ENCODE measurements at places on chromosomes 6 and 20.
A peak's percentile ranks its signal among the peaks of the same experiment; 100 is the strongest.

DNA sequence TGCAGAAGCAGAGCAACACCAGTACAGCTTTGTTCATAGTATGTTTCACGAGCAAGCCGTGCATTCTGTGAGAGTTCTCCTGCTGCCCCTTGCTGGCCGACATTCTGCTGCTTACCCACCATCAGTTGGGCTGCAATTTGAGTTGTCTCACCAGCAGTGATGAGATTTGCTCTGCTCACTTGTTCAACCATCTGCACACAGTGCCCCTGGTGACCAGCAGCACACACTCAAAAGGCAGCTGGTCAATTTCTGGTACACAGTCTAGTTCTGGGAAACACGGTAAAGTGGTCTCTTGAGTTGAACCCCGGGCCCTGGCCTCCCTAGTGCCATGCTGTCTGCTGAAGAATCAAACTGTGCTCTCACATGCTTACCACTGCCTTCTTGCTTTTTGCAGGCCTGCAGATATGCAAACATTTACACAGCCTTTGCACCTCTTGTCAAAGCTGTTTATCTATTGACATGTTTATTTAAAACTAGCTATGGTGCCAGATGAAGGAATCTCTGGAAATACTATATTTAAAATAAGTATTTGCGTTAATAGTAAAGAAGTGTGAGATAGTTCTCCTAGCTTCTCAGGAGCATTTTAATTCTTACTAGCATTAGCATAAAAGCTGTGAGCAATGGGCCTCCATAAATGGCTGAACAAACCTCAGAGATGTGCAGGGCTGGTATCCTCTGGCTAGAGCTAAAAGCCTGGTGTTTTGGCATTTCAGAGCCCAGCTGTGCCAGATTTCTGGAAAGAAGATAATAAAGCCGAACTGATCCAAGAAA, 234.3 kb downstream of the ARHGAP18 start:
- DNase-seq: no peak

DNA sequence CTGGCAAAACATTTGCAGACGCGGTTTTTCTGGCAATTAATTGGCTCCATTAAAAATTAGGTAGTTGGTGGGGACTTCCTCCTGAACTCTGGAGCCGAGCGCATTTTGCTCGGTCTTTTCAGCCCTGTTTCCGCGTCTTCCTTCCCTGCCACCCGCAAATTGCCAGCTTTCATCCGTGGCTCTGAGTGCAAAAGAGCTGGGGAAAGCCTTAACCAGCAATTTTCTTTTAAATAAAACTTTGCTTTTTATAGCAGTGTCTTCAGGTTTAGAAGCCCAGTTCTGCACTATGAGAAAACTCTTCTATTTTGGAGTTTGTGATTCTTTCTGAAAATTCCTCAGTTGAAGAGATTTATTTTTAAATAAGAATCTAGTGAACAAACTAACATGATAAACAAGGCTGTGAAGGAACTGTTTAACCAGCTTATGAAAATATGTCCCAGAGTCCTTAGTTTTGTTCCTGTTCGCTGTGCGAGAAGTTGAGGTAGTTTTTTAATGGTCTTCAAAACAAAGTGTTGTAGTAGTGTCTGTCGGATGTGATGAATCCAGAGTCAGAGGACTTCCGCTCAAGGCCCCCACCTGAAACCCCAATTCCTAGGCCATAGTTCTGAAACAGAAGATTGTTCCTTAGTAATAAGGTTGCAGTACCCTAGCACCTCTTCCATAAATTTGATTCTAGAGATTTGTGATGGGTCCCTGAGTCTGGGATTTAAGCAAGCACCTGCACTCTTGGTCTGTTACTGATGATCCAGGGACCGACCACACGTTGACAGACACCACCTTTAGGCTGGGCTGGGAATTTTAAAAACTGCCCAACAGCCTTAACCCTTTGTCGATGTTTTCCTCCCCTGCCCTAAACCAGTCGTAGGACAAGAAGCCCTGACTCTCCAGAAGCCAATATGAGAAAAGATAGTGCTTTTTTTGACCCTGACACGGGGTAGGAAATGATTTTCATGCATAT, 950 bp downstream of the KCTD20 start:
- no peak for DNase-seq

- DNase-seq: no peak
Measured at GRCh38 chr6:49025273-49026240, 437.5 kb downstream of the MMUT start.

GRCh38 chr6:44221291-44221960, 2.0 kb upstream of the SLC29A1 start:
- DNase-seq: peak; percentile 89

DNA sequence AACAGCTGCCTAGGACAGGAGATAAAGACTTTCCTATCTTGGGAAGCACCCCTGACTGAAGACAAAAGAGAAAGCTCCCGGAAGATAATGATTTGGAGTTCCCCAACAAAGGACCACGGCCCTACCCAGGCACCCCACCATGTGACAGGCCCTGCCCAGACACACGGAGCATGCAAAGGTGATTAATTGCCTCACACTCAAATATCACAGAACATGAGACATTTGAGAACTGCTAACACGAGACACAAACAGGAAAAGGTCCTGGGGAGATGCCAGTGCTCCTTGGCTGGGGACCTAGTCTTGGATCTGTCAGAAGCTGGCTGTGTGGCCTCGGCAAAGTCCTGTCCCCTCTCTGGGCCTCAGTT, 82.5 kb upstream of the PTPN1 start:
- DNase-seq: no peak

DNA sequence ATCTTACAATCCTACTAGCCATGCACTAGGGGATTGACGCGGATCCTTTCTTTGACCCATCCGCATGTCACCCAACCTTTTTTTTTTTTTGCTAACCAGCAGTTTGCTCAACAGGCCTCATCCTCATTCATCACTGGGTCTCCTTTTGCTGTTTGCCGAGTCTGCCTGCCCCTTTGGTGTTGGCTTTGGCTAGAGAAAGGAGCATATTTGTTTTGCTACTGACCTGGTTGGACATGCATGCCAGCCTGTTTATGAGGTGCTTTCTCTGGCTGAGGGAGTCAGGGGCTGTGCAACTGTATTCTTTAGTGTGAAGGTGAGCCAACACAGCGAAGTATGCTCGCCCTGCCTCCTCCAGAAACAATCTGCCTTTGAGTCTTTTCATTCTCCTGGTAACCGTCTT, 40.2 kb downstream of the E2F3 start:
- no peak for DNase-seq

DNA sequence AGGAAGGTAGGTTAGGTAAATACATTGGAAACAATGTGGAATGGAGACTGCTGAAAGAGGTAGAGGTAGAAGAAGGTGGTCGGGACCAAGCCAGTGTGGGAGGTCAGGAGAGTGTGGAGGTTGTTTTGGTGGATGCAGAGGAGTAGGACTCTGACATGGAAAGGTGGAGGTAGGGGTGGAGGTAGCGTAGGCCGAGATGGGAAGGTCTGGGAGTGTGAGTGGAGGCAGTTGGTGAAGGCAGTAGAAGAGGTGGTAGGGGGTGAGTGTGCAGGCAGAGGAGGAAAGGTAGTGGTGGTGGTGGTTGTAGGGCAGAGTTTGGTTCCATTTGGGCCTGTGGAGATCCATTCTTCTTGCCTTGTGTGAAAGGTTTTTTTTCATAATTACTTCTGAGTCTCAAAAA, 599.6 kb upstream of the FLRT3 start:
- DNase-seq: no peak

- DNase-seq: peak; percentile 78
Measured at GRCh38 chr6:170022827-170023619, 267.9 kb downstream of the DLL1 start.

DNA sequence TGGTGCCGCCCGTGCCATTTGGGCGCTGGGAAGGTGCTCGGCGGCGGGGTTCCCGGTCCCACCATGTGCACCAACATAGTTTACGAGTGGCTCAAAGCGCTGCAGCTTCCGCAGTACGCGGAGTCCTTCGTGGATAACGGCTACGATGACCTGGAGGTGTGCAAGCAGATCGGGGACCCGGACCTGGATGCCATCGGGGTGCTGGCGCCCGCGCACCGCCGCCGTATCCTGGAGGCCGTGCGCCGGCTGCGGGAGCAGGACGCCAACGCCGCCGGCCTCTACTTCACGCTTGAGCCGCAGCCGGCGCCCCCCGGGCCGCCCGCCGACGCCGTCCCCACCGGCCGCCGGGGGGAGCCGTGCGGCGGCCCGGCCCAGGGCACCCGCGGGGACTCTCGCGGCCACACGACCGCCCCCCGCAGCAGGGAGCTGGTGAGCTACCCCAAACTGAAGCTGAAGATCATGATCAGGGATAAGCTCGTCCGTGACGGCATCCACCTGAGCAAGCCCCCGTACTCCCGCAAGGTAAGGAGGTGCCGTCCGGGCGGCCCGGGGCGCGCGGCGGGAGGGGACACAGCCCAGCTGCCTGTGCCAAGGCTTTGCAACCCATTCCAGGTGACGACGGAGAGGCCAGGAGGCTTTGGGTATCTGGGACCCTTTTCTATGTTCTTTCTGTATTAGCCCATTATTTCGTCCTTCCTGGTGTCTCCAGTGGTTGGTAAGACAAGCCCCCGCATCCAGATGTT, 547 bp downstream of the SAMD5 start:
- no peak for DNase-seq

- DNase-seq: no peak
Measured at GRCh38 chr6:25173951-25174474, 105.2 kb upstream of the CARMIL1 start.
